Left ventricle myocardium inferior (tissue), 1 donor: ENCODE measurements at places on chromosomes 2 and 18.

DNA sequence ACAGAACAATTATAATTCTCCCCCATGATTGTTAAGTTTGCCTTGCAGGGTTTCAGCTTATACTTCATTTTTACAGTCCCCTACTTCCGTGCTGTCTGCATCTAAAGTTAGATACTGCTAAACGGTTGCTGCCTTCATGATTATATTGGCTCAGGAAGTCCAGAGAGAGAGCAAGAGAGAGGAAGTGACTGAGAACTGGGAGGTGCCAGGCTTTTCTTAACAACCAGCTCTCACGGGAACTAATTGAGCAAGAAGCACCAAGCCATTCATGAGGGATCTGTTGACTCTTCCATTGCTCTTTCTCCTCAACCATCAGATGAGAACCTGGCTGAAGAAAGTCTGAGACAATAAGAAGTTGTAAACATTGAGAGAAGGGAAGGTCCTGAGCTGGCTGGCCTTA lies 125.5 kb upstream of the SIX2 start:
- DNase-seq: no peak

- DNase-seq: no peak
Measured at GRCh38 chr2:22946553-22946952, 438.4 kb upstream of the KLHL29 start.

- no peak for DNase-seq
Measured at GRCh38 chr18:74163019-74163660, 14.8 kb downstream of the TIMM21 start.

GRCh38 chr2:242020196-242021004 lies 150.9 kb downstream of the RTP5 start:
- peak; percentile 52 for DNase-seq

GRCh38 chr2:200348897-200349563 lies 42.5 kb downstream of the SPATS2L start:
- DNase-seq: no peak

GRCh38 chr2:124832521-124832920 lies 807.4 kb downstream of the CNTNAP5 start:
- no peak for DNase-seq

- DNase-seq: no peak
Measured at GRCh38 chr2:214774108-214774507, 35.4 kb downstream of the BARD1 start.

DNA sequence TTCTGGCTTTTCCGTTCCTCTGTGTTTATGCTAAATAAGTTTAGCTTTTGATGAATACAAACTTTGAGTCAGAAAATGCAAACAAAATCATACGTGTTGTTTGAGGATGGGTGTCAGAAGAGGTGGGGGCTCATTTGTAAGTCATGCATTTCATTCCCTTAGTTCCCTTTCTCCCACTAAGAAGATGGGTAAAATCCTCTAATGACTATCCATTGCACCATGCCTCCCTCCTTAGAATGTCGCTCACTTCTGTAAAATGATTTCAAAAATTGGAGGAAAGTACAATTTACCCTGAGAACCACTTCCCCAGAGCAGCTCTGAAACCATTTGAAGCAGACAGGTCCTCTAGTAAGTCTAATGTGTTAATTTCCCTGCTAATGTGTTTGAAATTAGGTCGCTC lies 629.6 kb upstream of the VRK2 start:
- no peak for DNase-seq

DNA sequence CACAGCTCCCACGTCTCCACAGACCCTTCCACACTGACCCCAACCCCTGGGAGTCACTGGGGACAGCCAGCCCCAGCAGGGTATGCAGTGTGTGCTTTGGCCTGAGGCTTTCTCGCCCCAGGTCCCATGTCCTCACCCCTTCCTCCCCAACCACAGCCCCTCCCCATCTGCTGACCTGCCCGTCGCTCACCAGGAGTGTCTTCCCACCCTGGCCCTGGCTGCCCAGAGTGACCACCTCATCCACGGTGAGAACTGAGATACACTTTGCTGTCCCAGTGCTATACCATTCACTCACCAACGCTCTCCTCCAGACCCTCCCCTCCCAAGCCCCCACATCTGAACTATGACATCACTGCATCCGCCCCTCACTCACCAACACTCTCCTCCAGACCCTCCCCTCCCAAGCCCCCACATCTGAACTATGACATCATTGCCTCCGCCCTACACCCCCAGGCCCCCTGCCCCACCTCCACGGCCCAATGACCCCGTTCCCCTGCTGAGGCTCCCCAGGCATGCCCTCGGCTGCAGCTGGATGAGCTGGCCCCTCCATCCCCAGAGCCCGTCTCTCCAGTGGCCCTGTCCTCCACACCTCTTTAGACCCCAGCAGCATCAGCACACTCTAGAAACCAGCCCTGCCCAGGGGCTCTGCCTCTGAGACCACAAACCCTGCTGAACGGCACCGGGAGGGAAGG lies 55.2 kb downstream of the ANKMY1 start:
- DNase-seq: no peak

DNA sequence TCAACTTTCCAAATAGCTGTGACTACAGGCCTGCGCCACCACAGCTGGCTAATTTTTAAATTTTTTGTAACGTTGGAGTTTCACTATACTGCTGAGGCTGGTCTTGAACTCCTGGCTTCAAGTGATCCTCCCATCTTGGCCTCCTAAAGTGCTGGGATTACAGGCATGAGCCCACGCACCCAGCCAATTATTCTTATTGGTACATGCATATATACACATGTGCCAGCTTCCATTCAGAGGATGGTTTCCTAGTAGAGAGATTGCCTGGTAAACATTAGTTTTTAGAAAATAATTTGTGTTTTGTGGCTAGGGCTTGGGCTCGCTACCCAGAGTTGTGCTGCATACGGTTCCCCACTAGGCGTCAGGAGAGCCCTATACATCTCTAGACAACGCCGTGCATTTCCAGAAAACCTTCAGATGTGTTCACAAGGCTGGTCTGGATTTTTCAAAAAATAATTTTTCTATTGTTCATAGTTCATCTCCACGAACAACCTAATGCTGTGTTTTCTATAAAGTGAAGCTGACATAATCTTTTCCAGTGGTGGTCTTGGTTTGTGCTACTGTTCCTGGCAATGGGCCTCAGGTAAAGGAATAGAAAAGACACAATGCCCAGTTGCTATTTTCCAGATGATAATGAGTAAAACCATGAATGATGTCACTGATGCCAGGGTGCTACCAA lies 14.6 kb upstream of the AFG3L2 start:
- no peak for DNase-seq

DNA sequence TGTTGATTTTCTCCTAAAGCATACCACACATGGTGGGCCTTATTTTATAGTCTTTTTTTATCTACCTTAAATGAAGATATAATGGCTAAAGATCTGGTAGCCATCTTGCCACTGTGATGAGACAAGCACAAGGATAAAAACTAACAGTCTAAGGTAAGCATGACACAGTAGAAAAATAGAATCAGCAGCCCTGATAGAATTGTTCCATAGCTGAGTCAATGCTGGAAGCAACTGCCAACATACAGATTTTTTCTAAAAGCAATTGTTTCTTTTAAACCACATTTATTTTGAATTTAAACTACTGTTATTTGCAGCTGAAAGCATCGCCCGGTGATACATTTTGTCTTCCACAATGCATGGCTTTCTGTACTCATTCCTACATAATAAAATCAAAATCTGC lies 1091.5 kb upstream of the CHAC2 start:
- DNase-seq: no peak

- peak; percentile 48 for DNase-seq
Measured at GRCh38 chr18:11857177-11857887, 6.1 kb downstream of the CHMP1B start.

- DNase-seq: peak; percentile 20
Measured at GRCh38 chr2:48589170-48589767, 28.4 kb upstream of the GTF2A1L start.

GRCh38 chr2:104487366-104487765 lies 366.5 kb upstream of the POU3F3 start:
- DNase-seq: no peak

GRCh38 chr2:108194409-108195132 lies 45.2 kb upstream of the SULT1C3 start:
- DNase-seq: no peak

- no peak for DNase-seq
Measured at GRCh38 chr2:112161431-112162145, 23.4 kb downstream of the FBLN7 start.

GRCh38 chr2:71235930-71236587 lies 9.2 kb upstream of the PAIP2B start:
- no peak for DNase-seq

GRCh38 chr2:221758076-221758475 lies 186.0 kb upstream of the EPHA4 start:
- no peak for DNase-seq

DNA sequence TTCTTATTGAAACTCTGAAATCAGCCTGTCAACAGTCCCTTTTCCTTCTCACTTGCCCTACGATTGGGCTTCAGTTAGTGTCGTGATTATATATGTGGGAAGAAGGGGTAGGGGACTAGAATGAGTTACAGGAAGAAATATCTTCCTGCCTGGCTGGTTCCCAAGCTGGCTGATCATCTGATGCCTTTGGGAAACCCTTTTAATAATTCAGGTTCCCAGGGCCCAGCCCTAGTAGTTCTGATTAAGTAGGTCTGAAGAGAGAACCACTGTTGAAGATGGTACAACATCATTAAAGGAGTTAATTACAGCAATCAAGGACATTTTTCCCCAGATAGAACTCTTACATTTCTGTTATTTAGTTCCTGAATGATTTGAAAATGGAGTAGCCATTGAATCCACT lies 110.1 kb upstream of the EML6 start:
- DNase-seq: no peak

DNA sequence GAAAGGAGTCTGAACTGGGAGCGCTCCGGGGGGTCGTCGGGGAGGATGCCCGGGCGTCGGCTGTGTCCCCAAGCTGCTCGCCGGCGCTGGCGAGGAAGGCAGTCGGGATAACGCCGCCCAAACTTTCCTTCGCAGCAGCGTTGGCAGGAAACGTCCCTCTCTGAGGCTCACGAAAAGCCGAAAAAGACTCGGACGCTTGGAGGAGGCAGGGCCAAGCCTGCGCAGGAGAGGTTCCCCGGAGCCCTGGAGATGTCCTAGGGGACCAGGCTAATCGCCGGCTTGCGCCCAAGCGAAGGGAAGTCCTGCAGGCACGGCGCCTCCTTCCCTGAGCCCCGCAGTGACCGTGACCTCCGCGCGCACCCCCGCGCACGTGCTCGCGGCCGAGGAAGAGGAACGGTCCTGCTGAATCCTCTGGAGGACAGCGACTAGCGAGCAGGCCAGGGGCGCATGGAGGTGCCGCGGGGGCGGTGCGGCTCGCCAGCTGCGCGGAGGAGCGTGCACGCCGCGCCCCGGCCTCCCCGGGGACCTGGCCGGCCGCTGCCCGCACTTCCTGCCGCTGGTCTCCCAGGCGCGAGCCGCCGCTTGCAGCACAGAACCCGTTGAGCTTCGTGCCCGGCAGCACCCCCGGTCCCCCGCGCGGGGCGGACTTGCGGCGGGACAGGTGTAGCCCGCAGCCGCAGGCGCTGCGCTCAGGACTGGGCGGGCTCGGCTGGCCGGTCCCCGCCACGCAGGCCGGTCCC lies at the start of gene SH3RF3:
SH3RF3 (plus strand) TSS at position 590 of the 740 bp plus-strand sequence.
- DNase-seq: peak; percentile 68

DNA sequence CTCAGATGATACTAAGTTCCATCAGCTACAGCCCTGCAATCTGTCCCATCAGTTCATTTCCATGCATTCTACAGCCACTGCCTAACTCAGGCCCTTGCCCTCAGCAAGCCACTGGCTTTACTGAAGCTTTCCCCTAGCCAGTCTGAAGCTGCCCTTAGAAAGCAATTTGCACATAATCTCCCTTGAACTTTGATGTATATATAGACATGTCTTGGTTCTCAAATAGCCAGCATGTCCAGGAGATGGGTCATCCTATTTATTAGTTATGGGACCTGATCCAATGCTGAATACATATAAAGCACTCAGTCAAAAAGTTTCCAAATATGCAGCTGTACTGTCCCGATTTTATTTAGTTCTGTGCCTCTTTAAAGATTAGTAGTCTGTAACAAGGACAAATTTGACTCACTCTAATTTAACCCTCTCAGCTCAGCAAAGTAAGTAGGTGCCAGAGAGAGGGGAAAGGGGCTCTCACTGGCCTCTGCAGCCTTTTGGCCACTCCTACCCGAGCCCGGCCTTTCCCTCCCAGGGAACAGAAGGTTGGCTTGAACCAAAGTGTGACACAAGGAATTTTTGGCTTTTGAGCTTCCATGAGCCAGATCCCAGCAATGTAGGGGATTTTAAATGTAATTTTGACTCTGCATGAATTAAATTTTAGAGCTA lies 70.7 kb downstream of the CCDC93 start:
- DNase-seq: no peak

DNA sequence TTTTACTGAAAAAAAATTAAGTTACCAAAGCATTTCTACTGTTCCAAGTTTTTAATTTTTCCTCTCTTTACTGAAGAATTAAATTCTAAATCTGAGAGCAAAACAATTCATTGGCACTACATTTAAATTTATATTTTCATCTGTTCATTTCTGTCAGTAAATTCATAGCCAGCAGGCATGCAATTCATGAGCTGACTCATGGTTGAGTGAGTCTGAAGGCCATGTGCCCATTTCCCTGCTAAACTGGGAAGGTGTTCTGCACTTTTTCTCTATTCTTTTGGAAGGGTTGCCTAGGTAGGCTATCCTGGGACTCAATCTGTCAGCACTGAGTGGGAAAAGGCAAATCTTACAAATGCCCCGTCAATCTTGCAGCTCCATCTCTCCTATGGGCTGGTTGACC lies 88.7 kb downstream of the KLHL14 start:
- no peak for DNase-seq

GRCh38 chr2:231701456-231702373 lies 6.6 kb upstream of the PTMA start:
- DNase-seq: no peak

GRCh38 chr2:196080526-196080925 lies 11.9 kb upstream of the DNAH7 start:
- DNase-seq: no peak

- DNase-seq: no peak
Measured at GRCh38 chr2:195647302-195647701, 9.7 kb upstream of the SLC39A10 start.

DNA sequence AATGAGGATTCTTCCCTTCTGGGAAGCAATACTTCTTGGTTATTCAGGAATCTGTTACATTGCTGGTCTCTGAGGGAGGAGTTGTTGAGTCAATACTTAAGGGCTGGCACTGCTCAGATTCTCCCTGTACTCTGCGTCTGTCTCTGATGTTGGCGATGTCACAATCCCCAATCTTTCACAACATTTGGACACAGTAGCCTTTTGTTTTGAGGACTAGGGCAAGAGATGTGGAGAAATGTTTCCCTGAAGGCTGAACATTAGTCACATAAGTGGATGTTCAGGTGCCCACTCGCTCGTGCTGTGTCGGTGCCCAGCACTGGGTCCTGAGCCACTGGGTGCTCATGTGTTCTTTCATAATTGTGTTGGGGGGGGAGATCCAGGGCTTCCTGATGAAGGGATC lies 55.0 kb downstream of the MAPK4 start:
- no peak for DNase-seq

GRCh38 chr2:186724736-186725135 lies 30.9 kb downstream of the FAM171B start:
- DNase-seq: no peak

- no peak for DNase-seq
Measured at GRCh38 chr2:212733273-212733672, 194.7 kb upstream of the ERBB4 start.

- DNase-seq: no peak
Measured at GRCh38 chr2:203707530-203707929, 1.1 kb downstream of the CD28 start.
